ENCODE measurements at places on chromosomes 12 and 14.

DNA sequence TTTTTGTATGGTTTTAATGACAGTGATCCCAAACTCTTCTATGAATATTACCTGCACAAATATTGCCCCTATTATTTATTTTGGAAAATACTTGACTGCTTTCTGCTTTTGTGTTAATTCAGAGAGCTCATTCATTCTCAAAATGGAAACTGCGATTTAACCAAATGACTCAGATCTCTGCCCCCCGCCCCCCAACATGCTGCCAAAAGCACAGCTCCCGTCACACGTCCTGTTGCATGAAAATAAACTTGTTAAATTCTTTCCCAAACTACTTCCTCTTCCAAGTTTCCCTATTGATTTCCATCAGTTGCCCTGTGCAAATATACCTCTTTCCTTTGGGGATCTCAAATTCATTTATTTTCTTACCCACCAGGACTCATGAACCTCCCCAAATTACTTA lies 18.0 kb upstream of the NRDE2 start:
- no peak for DNase-seq

GRCh38 chr14:21043974-21044618 lies 1.9 kb downstream of the RNASE7 start:
- no peak for DNase-seq

- no peak for DNase-seq
Observed at GRCh38 chr14:72894623-72895378, 900 bp upstream of the DPF3 start.

GRCh38 chr12:58727521-58727920 lies 192.8 kb downstream of the LRIG3 start:
- no peak for DNase-seq

DNA sequence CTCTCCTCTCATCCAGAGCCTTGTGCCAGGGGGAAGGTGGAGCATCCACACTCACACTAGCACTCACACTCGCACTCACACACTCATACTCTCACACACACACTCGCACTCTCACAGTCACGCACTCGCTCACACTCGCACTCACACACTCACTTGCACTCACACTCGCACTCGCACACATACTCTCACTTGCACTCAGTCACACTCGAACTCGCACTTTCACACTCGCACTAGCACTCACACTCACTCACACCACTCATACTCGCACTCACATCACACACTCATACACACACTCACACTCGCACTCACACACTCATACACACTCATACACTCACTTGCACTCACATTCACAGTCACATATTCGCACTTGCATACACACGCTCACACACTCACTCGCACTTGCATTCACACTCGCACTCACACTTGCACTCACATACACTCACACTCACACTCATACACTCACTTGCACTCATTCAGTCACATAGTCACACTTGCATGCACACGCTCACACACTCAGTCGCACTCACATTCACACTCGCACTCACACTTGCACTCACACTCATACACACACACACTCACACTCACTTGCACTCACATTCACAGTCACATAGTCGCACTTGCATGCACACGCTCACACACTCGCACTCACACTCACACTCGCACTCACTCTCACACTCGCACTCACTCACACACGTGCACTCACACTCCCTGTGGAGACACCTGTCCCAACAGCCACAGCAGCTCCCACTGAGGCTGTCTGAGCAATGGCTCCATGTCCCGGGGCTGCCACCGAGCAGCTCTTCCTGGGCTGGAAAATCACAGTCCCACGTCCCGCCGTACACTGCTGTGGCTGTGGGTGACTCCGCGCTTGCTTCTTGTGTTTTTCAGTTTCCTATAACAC lies 12.3 kb upstream of the RIMBP2 start:
- DNase-seq: no peak

GRCh38 chr12:47757840-47758583 lies 668 bp downstream of the RAPGEF3 start:
- DNase-seq: no peak

DNA sequence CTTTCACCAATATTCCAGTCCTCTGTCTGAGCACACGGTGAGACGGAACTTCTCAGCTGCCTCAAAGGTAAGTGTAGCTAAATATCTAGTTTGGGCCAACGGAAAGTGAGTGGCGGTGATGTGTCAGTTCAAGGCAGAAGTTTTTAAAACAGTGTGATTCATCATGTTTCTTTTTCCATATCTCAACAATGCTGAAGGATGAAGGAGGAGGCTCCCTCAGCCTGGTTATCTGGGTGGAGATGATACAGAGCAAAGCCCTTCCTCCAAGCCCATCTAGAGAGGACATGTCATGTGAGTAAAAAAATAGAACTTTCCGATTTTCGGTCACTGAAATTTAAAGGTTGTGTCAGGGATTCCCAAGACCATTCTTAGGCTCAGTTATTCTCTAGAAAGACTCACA lies 13.1 kb upstream of the ANP32D start:
- no peak for DNase-seq

GRCh38 chr12:27969624-27970400 lies 2.7 kb downstream of the PTHLH start:
- no peak for DNase-seq

DNA sequence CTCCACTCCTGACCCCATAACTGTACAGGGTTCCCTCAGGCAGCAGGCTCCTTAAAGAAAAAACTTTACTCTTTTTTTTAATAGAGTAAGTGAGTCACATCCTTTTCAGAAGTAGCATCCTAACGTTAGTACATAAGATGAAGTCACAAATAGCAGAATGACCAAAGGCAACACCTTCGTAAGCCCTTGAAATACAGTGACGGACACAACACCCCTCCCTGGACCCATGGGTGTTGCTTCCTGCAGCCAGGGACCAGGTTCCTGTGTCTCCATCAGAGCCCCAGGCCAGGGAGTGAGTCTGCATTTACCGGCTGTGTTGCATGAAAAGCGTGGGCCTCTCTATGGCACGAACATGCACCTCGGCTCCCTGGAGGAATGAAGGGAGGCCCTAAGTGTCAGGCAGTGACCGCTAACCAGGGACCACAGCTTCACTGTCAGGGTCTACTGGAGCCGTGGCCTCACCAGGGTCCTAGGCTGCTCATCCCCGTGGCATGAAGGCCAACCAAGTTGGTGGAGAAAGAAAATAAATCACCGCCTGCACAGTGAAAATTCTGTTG lies 340.0 kb upstream of the SFSWAP start:
- DNase-seq: no peak

GRCh38 chr12:53102883-53103807 lies at the start of gene SOAT2:
TSS of gene SOAT2 (plus strand) at chr12:53103486. CDS start at chr12:53103578, 92 bp downstream.
- DNase-seq: no peak

- DNase-seq: no peak
Observed at GRCh38 chr12:27236498-27236897, 7.6 kb upstream of the STK38L start.

DNA sequence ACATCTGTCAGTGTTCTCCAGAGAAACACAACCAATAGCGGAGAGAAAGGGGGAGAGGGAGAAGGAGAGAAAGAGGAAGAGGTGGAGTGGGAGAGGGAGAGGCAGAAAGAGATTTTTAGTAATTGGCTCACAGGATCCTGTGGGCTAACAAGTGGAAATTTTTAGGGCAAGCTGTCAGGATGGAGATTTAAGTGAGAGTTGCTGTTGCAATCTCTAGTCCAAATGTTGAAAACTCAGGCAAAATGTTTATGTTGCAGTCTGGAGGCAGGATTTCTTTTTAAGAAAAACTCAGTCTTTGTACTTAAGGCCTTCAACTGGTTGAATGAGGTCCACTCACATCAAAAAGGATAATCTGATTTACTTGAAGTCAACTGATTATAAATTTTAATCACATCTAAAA lies 12.5 kb upstream of the GLIPR1L2 start:
- no peak for DNase-seq

- no peak for DNase-seq
Observed at GRCh38 chr14:91270619-91271018, 26.1 kb upstream of the GPR68 start.

GRCh38 chr12:13258717-13259119 lies 62.2 kb downstream of the EMP1 start:
- no peak for DNase-seq

DNA sequence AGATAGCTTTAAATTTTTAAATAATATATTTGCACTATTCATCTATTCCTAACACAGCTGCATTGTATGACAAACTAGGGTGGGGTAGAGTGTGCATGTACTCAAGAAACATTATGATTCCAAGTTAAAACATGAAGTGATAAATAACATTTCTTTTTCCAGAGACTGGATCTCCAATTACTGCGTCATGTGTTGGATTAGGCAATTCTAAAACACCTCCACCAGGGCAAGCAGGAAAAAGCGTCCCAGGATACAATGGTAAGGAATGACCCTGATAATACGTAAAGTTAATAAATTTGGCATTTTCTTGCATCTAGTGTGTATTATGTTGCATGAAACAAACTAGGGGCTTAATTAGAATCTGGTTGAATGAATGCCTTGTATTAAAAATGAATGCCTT lies 138.9 kb downstream of the ACSS3 start:
- DNase-seq: no peak

- peak; percentile 24 for DNase-seq
Observed at GRCh38 chr14:69818758-69819191, 21.7 kb upstream of the SLC10A1 start.

DNA sequence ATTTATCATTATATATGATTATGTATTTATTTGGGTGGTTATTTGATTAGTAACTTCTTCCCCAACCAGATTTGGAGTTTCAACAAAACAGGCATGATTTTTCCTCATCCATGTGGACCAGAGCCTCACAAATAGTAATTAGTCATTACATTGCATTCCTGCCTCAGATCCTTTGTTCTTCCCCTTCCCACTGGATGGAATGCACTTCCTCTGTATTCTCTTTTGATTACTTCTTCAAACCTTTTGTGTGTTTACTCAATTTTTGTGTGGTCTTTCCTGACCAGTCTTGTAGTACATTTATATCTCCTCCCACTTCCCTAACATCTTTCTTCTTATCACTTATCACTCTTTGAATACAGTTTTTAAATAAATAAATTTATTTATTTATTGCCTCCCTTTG lies 15.5 kb downstream of the SYT1 start:
- DNase-seq: no peak

DNA sequence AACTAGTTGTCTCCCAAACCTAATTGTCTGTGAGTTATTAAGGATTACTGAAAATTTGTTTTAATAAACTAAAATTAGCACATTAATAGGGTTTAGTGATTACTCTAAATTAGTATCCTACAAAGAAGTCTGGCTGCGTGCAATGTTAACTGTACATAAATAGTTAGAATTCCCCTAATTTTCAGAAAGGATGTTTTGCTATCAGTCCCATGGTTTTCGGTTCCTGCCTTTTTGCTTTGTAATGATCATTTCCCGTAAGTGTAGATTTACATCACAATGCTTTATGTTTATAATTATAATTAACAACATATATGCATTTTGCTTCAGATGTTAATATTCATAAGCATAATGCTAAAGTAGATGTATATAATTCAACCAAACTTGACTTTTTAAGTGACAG lies 19.8 kb upstream of the LYZ start:
- DNase-seq: no peak

DNA sequence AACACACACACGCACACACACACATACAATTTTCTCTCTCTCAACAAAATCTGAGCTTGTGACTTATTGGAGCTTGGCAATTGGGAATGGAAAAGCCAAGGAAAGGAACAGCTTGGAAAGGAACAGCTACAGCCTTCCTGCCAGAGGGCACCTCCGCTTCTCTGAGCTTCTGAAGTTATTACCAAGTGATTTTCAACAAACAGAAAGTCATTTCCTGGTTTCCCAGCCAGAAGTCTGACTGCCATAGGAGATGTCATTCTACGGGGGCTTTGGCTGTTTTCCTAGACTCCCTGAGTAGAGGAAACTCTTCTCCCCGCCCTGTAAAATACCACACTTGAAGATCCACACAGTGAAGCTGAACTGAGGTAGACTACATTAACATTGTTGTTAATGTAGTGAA lies 198.3 kb downstream of the CFAP54 start:
- DNase-seq: no peak

DNA sequence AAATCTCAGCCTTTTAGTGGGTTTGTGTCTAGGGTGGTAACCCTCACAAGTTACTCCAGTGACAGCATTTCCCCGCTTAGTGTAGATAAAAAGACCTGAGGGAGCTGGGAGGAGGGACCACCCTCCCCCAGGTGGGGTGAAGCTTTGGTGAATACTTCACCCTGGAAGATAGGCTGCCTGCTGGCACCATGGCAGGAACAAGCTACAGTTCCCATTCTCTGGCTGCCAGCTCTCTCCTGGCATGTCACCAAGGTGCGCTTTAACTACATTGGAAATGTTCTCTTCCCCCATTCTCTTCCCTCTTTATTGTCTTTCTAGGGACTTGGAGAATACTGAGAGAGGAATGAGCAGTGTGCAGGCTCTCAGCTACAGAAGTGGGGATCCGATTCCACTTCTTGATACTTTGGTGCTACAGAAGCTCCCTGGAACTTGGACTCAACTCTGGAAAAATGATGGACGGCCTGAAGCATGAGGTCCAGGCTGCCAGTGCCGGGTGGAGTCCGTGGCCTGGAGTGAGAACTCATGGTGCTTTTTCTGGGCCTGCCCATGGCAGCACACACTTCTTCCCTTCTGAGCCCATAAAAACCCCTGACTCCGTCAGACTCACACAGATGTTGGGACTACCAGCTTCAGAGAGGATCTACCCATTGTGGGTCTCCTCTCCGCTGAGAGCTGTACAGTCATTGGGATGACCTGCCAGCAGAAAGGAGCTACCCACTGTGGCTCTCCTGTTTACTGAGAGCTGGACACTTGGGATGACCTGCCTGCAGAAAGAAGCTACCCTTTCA lies 198.0 kb downstream of the ADGRD1 start:
- DNase-seq: no peak

Measured in non-pigmented ciliary epithelial cell (primary cell).